H1 (cell line): ENCODE measurements at places on chromosomes 3 and 15. TPM values are rescaled to one million over a fixed set of nuclear protein-coding genes. Genes with fewer than 3 reads are reported as not detected.

DNA sequence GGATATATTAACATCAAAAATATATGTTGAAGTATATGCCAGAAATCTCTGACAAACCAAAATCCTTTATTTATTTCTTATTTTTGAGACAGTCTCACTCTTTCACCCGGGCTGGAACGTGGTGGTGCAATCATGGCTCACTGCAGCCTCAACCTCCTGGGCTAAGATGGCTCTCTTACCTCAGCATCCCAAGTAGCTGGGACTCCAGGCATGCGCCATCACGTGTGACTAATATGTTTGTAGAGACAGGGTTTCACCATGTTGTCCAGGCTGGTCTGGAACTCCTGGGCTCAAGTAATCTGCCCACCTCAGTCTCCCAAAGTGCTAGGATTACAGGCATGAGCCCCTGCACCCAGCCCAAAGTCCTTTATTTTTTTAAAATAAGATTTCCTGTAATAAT, 11.9 kb downstream of the FAIM start:
- DNase-seq = no peak

DNA sequence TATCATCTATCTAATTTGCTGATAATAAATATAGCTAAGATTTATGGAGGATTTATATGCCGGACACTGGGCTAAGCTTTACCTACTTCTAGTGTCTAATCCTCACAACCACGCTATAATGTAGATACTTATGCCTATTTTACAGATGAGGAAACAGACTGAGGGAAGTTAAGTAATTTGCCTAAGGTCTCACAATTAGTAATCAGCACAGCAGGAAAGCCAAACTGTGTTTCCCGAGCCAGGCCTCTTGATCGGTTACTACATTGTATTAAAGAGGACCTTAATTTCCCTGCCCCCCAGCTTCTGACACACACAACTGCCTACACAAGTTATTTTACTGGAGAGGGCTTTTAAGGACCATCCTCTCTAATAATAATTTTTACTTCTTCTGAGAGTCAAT, 40.9 kb downstream of the ONECUT1 start:
- DNase-seq = peak; percentile 26

- DNase-seq = no peak
Observed at GRCh38 chr3:110070161-110070916, 733.0 kb upstream of the DPPA4 start.

DNA sequence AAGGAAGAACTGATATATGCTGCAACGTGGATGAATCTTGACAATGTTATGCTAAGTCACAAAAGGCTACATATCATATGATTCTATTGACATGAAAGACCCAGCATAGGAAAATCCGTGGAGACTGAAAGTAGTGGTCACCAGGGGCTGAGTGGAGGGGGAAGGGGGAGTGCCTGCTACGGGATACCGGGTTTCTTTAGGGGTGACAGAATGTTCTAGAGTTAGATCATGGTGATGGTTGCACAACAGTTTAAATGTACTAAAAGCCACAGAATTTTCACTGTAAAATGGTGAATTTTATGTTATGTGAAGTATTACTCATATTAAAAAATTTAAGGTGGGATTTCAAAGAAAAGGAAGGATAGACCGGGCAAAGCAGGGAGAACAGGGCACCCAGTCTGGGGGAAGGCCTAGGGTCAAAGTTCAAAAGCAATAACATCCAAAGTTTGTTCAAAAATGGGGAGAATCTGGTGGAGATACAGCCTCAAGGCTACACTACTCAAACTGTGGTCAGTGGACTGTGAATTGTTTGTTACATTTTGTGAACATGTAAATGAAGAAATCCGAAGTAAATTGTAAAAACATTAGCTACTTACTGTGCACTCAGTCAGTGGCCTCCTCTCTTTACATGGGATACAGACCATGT, 74.2 kb upstream of the FNDC3B start:
- no peak for DNase-seq

DNA sequence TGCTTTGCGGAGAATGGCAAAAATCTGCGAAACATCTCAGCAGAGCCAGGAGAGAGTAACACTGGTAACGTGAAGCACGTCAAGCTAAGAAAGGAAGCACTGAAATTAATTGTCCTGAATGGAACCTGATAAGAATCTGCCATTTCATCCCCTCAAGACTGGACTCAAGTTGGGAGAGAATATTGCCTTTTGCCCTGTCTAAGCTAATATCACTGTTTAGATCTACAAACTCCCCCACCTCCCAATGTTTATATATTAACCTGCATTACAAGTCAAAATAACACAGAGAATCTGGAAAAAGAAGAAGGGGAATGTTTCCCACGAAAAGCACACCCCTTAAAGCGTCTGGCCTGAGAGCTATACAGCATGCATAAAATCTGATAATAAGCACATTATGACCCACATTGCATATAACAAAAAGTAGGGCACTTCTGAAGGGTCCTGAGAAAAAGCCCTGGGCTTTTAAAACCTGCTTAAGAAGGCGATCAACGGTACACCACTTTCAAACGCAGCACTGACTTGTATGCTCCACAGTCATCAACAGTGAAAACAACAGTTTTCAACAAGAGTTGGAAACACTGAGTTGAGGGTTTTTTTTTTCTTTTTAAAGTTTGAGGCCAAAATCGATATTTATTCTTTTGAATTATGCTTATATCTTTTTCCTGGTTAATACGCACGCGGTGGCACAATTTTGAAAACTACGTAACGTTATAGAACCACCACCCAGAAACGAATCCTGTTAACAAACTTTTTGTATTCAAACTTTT, 1.4 kb upstream of the KAT2B start:
- no peak for DNase-seq

- DNase-seq = no peak
Observed at GRCh38 chr15:84914909-84915605, 30.6 kb downstream of the SLC28A1 start.

DNA sequence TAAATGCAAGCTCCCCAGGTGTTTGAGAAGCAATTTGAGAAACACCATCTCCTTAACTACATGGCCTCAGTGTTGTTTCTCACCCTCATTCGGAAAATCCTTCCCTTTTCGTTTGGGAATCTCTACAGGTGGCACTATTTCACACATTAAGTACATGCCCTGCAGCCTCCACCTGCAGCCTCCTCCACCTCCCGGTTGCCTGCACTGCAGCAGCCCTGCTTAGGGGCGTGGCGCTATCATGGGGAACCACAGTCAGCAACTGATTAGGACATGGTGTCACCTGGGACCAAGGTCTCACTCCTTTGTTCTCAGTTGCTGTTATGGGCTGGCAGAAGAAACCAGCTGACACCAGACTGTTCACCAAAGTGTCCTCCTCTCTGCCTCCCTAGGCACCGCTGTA, 11.7 kb upstream of the ZNF774 start:
- peak; percentile 52 for DNase-seq

GXYLT2 gene
- 1.3 and 1.8 TPM in 2 replicates for polyA plus RNA-seq

DNA sequence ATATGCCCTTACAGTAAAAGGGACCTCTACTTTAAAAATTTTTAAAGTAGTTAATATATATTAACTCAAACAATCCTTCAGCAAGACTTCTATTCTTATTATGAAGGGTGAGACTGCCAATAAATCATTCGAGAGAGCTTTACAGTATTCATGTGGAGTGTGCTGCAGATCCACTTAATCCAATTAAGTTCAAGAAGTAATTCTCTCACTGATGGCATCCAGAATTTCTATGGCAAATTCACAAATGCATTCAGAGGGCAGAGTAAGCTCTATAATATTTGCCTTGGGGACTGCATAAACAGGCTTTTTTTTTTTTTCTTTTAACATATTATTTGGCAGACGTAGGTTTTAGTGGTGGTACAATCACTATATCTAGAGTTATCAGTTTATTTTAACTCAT, 692.0 kb downstream of the NLGN1 start:
- DNase-seq = no peak

CAMK2N2 gene
- 4.0 and 6.1 TPM in 2 replicates for polyA plus RNA-seq

- peak; percentile 31 for DNase-seq
Observed at GRCh38 chr15:94576889-94577533, 345.6 kb downstream of the MCTP2 start.

GRCh38 chr3:78634316-78634715, 1133.5 kb downstream of the ROBO1 start:
- no peak for DNase-seq

DNA sequence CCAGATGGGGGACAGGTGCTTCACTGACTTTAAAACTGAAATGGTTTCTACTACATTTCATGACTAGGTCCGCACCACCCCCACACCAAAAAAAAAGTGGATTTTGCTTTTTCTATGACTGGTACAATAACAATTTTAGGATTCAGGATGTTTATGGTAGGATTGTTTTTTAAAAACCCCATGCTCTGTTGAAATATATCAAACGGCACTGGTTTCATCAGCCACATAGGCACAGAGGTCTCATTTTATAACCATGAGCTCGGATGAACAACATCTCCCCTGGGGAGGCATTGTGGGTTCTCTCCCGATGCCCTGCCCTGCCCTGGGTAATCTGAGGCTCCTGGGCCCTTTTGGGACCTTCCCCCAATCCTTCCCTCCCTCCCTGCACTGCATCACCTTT, 202.7 kb upstream of the KBTBD8 start:
- no peak for DNase-seq

GRCh38 chr3:104648823-104649222, 717.9 kb upstream of the ALCAM start:
- DNase-seq = no peak

GRCh38 chr3:110493438-110494092, 578.1 kb upstream of the NECTIN3 start:
- DNase-seq = no peak

DNA sequence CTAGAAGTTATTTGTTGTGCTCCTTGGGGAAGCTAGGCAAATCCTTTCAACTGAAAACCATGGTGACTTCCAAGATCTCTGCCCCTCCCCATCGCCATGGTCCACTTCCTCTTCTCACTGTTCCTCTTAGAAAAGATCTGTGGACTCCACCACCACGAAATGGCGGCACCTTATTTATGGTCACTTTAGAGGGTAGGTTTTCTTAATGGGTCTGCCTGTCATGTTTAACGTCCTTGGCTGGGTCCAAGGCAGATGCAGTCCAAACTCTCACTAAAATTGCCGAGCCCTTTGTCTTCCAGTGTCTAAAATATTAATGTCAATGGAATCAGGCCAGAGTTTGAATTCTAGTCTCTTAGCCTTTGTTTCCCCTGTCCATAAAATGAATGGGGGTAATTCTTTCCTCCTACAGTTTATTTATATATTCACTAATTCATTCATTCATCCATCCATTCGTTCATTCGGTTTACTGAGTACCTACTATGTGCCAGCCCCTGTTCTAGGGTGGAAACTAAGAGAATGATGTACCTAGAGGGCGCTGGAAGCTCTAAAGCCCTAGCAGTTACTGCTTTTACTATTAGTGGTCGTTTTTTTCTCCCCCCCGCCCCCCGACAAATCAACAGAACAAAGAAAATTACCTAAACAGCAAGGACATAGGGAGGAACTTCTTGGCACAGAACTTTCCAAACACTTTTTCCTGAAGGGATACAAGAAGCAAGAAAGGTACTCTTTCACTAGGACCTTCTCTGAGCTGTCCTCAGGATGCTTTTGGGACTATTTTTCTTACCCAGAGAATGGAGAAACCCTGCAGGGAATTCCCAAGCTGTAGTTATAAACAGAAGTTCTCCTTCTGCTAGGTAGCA, 657 bp downstream of the PATL2 start:
- DNase-seq = no peak

CCDC39 gene
- polyA plus RNA-seq = 0.12 and 0.24 TPM in 2 replicates

- DNase-seq = no peak
Observed at GRCh38 chr3:64958199-64958843, 270.5 kb upstream of the ADAMTS9 start.

PLCL2 gene
- polyA plus RNA-seq = 3.1 and 3.5 TPM in 2 replicates

- DNase-seq = no peak
Observed at GRCh38 chr3:122247087-122247824, 63.8 kb downstream of the CASR start.

GRCh38 chr3:153866901-153867300, 254.3 kb upstream of the ARHGEF26 start:
- DNase-seq = no peak

DNA sequence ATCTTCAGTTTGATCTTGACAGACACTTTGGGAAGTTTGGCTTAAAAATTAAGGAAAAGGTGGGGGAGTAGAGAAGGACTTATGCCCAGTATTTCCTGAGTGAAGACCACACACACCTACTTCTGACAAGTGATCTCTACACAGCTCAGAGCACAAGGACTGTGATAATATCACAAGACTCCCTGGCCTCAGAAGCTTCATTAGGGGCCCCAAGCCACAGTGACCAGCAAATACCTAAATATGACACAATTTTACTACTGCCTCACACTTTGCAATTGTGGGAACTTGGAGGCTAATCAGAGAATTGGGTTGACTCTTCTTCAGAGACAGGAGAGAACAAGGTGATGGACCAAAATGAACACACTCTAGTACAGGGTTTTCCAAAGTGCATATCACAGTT, 2.6 kb downstream of the ILDR1 start:
- no peak for DNase-seq

GRCh38 chr15:38864827-38865581, 300.4 kb upstream of the RASGRP1 start:
- no peak for DNase-seq

DNA sequence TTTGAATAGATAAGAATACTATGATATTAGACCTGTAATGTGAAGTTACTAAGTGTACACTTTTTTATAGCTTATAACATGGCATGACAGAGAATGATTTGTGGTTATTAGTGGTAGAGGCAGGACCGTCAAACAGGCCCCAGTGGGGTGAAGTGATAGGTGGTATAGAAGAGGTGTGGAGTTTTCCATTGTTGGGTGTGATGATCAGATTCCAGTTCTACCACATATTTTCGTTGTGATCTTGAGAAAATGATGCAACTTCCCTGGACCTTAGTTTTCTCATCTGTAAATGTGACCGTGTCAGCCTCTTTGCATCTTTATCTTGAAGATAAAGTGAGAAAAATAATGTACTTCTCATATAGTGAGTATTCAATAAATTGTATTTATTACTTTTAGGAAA, 30.3 kb upstream of the UTS2B start:
- no peak for DNase-seq

DNA sequence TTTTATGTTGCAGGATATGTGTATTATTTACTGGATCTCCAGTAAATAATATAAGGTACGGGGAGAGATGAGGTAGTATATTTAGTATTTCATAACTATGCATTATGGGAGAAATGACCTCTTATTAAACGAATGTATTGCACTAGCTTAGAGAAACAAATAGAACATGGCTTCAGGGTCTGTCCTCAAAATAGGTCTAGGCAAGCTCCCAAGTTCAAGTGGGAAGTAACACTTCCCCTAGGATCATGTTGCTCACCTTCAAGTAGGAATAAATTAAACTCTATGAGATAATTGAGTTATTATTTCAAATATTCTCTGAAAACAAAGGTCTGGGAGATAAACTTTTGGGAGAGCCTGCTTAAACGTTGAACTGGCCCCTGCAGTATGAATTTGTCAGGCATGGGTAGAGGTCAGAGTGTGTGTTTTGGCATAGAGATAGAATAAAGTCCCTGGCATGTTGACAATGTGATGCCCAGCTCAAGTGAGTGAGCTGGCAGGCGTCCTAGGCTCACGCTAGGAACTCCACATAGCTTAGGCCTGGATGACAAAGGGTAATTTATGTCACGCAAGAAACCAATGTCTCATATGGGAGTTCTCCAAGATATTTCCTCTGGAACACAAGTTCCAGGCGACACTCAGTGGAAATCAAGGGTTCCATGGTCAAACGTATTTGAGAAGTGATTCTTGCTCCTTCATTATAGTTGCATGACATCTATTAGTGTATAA, 236.8 kb downstream of the CACNA2D3 start:
- DNase-seq = no peak

GRCh38 chr3:22225161-22225560, 474.2 kb upstream of the ZNF385D start:
- DNase-seq = no peak
